ENCODE measurements at places on chromosomes 4 and X. TPM values are rescaled to one million over a fixed set of nuclear protein-coding genes. Genes with fewer than 3 reads are reported as not detected.
A peak's percentile ranks its signal among the peaks of the same experiment; 100 is the strongest.

- DNase-seq = no peak
Measured at GRCh38 chr4:85491527-85491926, 16.6 kb downstream of the ARHGAP24 start.

Gene PHKA1
- 3.5 TPM for total RNA-seq

Gene NLGN4X
- total RNA-seq = 8.4 TPM

DNA sequence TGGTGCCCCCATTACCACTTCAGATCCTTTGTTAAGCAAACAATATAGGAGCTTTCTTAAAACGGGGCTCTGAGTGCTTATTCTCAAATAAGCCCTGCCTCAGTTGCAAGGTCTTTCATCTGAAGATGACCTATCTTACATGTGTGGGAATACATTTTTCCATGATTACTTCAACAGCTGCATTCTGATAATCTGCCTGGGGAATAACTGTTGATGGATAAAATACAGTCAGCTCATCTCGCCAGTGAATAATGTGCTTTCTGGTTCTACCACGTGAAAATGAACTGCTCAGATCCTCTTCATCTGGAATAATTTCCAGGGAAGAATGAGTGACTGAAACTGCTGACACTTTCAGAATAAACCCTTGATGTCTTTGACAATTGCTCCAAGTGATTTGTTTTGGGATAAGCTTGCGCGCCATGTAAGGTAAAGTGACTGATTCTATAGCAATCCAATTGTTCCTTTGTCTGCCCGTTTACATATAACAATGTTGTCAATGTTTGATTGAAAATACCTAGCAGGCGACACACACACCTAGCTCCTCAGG lies 161.3 kb downstream of the RTL9 start:
- no peak for DNase-seq

DNA sequence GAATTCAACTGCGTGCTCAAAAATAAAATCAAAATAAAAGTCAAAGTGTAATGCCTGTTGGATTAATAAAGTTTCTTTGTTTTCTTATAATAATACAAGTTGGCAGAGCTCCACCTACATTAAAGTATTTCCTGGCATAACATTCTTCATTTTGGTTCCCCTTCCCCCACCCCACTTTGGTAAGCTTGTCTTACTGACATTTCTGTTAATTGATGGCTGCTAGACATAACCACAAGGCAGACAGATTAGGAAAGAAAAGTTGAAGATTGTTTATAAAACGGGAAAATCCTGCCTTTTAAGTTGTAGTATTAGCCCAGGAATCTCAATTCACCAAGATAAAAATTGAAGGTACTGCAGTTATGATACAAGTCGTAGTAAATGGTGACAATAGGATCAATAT lies 246.5 kb upstream of the RPS6KA3 start:
- DNase-seq = no peak

- DNase-seq = peak; percentile 2
Measured at GRCh38 chr4:39820186-39820585, 122.2 kb downstream of the UBE2K start.

- DNase-seq = no peak
Measured at GRCh38 chrX:140510895-140511295, 6.0 kb upstream of the SOX3 start.

Gene AADAT
- total RNA-seq = 2.0 TPM

GRCh38 chr4:112418092-112418491 lies 97.9 kb downstream of the NEUROG2 start:
- DNase-seq = no peak

Gene SOD3
- total RNA-seq = 128 TPM

GRCh38 chrX:115345615-115346014 lies 56.1 kb downstream of the LUZP4 start:
- DNase-seq = no peak

DNA sequence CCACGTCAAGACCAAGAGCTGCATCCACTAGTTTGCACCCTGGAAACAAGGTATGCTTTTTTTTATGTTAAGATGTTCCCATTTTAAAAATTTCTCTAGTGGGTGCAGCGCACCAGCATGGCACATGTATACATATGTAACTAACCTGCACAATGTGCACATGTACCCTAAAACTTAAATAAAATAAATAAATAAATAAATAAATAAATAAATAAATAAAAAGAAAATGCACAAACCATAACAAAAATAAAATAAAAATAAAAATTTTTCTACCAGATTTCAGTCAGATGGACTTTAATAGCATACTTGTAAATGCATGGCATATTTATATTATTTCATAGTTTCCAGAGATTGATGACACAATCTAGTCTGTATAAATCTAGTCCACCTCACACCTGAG lies 1.9 kb upstream of the PRR27 start:
- DNase-seq = no peak

Gene PDE6B
- 2.9 TPM for total RNA-seq

GRCh38 chrX:77742788-77743476 lies 43.1 kb downstream of the ATRX start:
- no peak for DNase-seq

Gene SRPX
- 410 TPM for total RNA-seq

DNA sequence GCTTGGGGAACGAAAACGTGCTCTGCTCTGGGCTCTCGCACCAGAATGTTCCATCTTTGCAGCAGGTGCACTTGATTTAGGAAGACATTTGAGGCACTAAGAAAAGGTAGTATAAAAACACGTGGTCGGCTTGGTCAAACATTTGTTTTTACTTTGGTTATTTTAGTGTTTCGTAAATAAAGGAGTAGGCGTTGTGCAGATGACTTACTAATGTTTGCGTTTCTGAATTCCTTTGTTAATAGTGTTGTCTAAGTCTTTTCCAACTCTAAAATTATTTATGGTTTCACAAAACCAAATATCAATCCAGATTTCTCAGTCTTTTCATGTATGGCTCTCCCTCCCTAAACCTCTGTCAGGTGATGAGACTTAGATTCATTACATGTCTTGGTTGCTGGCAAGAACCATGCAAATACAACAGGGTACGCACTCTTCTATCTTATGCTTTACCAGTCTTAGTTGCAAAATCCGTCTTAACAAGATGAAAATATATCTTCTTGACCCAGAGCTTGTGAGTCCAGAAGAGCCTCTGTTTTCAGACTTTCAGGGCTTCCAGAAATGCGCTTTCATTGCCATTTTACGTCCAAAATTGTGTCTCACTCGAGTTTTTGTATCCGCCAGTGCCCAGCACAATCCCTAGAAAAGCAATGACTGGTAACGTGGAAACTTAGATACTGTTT lies 686 bp downstream of the MTHFD2L start:
- DNase-seq = no peak

GRCh38 chr4:54017308-54017707 lies 47.1 kb downstream of the CHIC2 start:
- no peak for DNase-seq

DNA sequence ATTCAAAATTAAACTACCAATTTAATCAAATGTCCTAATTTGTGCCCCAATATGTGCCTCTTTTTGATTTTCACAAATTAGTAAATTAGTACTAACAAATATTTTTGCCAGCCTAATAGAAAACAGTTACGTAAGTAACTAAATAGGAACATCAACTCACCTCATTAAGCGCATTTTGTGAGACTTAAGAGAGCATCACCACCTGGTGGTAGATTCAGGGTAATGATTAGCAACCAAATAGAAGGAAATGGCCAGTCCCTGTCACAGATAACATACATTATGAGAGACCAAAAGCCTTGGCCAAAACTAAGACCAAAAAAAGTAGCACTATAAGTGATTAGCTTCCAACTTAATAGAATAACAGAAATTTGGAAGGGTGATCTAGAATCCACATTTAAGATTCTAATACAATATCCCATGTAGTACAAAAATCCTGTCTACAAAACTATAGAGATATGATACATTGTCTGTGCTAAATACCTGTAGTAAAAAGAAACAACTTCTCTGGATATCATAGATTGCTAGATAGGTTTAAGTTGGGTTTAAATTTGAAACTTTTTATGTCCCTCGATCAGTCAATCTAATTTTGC lies 46.7 kb downstream of the C4orf46 start:
- DNase-seq = no peak

DNA sequence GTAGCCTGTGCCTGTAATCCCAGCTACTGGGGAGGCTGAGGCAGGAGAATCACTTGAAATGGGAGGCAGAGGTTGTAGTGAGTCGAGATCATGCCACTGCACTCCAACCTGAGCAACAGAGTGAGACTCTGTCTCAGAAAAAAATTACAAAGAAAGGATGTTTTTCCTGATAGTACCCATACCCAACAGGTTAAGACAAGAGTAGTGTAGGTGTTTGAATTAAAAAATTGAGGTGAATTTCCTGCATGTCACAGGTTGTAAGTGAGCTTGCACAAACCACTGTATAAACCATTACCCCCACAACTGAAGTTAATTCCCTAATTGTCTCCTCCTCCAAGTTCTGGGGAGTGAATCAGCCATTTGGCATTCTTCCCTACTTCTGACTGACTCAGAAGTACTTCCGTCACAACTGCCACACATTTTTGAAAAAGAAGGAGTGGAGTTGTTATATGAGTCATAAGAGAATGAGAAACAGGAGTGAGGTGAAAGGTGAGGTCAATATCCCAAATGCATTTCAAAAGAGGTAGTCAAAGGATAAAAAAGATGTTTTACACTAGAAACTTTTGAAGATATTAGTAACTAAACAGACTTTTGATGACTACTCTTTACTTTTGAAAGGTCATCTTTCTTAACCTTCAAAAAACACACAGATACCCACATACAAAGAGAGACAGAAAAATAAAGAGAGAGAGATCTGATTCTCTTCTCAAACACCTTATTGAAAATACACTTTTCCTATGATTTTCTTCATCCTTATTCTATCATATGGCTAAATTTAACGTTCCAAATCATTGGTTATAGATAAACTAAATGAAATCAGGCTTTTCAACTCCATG lies 134.5 kb downstream of the BTC start:
- DNase-seq = no peak

Gene TRIM61
- total RNA-seq = 2.1 TPM

All from mesenteric fat pad (tissue), 1 donor.